IPS-NIHi11 (cell line): ENCODE measurements at places on chromosomes 16 and 17.

GRCh38 chr17:34475296-34475695 is 104.1 kb upstream of the TMEM132E start:
- DNase-seq = no peak

GRCh38 chr17:39617446-39618245 is 9.1 kb upstream of the PPP1R1B start:
- peak; percentile 71 for DNase-seq

GRCh38 chr16:73365016-73365551 is 317.2 kb upstream of the ZFHX3 start:
- no peak for DNase-seq

- no peak for DNase-seq
Measured at GRCh38 chr17:75665981-75666380, 973 bp downstream of the RECQL5 start.

DNA sequence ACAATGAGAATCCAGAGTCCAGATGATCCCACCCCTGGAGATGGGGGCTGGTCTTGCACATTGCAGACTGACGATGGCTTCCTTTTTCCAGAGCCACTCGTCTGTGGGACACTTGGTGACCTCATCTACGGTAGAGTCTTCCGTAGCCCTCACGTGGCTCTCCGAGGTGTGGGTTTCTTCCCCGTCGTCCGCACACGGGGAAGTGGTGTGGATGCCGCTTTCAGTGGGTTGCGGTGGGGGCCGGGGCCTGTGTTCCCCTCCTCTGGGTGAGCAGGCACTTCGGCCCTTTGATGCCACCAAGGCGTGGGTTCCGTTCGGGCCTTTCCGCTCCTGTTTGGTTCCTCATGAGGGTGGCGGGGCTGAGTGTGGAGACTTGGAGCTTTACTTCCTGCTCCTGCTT is 21.4 kb downstream of the BAIAP2 start:
- no peak for DNase-seq

DNA sequence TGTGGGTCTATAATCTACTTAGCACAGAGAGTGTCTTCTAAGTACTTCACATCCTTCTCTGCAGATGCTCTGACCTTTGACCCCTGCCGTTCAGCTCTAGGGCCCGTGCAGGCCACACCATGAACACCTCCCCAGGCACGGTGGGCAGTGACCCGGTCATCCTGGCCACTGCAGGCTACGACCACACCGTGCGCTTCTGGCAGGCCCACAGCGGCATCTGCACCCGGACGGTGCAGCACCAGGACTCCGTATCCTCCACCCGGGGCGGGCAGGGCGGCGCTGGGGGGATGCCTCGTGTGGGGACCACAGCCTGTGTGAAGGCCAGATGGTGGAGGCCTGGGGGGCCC is 686 bp downstream of the MLST8 start:
- peak; percentile 41 for DNase-seq
